ENCODE measurements at places on chromosomes 2 and 18. TPM values are rescaled to one million over a fixed set of nuclear protein-coding genes. Genes with fewer than 3 reads are reported as not detected.

Gene ANKAR
- 13.1 TPM for total RNA-seq

Gene AP1S3
- total RNA-seq = 46.3 TPM

Gene FTCDNL1
- total RNA-seq = 1.5 TPM

Gene LIMS4
- total RNA-seq = not detected

Gene STON1
- 0.86 TPM for total RNA-seq

DNA sequence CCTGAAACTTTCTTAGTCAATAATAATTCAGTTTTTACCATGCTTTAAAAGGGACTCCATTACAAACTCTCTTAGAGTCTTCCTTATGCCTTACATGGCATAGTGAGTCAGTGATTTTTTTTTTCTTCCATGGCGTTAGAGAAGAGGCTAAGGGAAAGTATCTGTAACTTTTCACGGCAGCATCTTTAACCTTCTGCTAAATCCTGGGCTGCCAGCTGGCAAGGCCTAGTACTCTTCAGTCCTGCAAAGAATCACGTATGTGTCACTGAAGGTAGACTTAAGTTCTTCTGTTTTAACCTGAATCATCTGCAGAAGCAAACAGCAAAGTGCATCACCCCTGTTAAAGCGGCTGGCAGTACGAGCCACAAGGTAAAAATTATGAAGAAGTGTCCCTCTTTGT is 286.3 kb upstream of the FN1 start:
- no peak for DNase-seq

DNA sequence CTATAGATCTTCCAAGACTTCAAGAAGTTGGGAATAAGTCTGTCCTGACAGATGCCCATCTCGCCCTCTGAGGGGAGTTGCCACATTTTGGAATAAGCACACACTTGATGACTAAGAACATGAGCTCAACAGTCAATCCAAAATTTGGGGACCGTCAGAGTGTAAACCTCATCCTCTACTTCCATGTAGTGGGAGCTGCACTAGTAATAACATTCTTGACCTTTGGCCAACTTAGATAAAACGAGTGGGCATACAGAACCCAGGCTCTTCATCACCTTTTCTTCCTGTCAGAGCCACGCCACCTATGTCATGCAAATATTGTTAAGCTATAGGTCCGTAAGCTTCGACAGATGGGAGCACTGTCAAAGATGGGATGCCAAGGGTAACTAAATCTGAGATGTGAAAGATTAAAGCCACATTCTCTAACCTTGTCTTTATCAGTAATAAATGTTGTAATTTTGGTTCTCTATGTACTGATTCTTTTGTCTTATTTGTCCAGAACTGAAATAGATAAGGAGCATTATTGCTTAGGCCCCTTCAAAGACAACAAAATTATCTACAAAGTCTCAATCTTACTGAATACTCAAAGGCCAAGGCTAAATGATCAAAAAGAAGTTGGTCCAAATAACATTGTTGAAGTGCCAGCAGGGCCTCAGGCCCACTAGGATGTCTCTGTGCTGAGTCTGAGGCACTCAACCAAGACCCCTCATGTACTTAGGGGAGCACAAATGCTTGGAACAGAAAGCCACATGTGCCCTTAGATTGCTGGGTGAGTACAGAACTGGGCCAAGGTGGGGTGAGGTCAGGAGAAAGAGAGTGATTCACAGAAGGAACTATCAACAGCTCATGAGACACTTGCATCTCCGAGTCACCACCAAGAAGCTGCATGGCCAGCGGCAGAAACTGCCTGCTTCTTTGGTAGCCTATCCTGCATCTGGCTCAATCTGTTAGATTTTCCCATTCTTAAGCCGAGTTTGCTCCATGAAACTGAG is 15.0 kb downstream of the CDH2 start:
- DNase-seq = no peak

- no peak for DNase-seq
These were observed 2.4 kb downstream of the CYP26B1 start for GRCh38 chr2:72145289-72145657.

- DNase-seq = no peak
These were observed 63.2 kb downstream of the PRKCE start for GRCh38 chr2:45714679-45715078.

DNA sequence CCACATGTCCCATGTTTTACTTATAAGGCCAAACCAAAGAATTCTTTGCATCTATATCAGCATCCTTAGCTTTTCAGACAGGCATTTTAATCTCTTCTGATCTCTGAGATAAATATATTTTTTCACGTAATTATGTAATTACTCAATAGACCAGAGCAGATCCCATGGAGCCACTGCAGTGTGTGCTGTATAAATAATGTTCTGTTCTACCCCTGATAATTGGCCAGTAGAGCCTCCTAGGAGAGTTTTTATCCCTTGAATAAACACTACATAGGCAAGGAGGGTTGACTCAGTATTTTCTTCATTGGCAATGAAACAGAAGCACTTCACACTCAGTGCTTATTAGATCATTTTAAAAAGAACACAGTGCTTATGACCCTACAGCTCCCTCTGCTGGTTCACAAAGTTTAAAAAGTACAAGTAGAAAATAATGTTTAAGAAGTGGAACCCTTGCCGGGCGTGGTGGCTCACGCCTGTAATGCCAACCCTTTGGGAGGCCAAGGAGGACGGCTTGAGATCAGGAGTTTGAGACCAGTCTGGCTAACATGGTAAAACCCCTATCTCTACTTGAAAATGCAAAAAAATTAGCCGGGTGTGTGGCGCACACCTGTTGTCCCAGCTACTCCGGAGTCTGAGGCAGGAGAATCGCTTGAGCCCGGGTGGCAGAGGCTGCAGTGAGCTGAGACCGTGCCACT is 91.9 kb downstream of the PPP1R1C start:
- DNase-seq = no peak

GRCh38 chr2:148604927-148605326 is 39.6 kb upstream of the EPC2 start:
- DNase-seq = no peak

DNA sequence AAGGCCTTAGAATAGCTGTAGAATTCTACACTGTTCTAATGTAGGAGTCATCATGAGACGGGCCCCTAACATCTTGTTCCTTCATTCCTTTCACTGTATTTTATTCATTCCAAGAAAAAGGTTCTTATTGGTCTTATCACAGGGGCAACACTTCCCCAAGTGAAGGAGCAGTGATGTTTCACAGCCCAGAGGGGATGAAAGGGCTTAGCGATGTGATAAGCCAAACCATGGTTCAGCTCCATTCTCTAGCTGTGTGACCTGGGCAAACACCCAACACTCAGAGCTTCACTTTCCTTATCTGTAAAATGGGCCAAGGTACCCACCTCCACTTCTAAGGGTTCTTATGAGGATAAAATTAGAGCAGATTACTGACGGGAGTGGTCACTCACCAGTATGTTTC is 25.4 kb upstream of the HS6ST1 start:
- DNase-seq = no peak

- DNase-seq = no peak
These were observed 112.3 kb downstream of the MEP1B start for GRCh38 chr18:32301976-32302743.

DNA sequence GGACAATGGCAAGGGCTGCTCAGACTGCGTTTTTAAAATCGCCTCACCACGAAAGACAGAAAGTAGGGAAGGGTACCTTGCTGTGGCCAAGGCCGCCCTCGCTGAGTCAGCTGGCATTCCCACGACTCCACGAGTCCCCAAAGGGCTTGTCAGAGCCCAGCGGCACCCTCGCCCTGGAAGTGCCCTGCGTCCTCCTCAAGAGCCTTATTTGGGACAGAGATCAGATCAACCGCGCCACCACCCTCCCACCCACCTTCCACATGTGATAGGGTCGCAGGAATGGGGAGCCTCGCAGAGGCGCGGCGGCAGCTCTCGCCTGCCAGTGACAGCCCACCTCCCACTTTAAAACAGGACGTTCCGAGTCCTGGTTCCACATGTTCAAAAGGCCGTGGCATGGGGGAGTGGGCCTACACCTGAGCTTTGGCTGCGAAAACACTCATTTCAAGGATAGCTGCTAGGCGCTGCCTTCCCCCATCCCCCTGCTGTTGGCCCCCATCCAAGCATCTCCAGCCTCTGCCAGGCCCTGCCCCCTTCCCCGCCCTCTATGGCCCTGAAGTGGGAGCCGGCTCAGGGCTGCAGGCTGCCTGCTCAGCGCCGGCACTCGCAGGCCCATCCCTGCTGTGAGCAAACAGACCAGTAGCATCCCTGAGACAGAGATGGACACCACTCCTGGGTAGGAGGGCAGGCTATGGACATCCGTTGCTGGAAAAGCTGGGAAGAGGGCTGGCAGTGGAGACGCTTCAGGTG is 38.1 kb upstream of the ARHGEF4 start:
- DNase-seq = no peak

DNA sequence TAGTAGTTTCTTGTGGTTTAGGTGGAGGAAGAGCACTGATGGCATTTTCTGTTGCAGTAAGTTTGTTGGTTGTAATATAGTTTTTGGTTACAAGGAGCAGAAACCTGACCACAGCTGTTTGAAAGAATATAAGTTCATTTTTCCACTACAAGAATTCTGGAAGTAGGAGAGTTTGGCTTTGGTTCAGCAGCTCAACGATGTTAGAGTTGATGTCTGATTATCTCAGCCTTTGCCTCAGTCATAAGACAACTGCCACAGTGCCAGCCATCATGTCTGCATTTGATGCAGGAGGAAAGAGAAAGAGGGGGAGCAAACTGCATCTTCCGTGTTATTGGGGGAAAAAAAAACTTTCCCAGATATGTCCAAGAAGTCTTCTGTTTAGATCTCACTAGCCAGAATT is 119.1 kb downstream of the LYPD1 start:
- no peak for DNase-seq
